ENCODE measurements at places on chromosomes 4 and X.

GRCh38 chr4:152039023-152039481, 278.2 kb upstream of the GATB start:
- DNase-seq = no peak

DNA sequence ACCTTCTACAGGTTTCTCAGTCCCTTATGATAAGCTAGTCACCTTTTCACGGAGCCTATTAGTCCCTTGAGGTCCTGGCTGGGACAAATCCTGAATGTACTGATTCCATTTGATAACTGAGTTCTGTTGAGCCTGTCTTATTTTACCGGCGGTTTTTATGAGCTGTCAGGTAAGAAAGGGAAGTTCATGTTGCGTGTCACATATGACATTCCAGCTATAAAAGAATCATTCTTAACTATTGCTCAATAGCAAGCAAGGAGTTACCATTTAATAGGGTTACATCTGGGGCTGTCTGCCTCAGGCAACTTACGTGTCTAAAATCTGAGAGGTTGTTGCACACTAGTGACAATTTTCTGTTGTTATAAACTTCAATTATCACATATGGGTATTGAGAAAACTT, 394.6 kb downstream of the TECRL start:
- no peak for DNase-seq

GRCh38 chr4:76688619-76689144, 209.3 kb downstream of the SOWAHB start:
- DNase-seq = no peak

- no peak for DNase-seq
Measured at GRCh38 chr4:74412225-74412624, 32.7 kb upstream of the AREG start.

GRCh38 chr4:627347-628125, 2.2 kb downstream of the PDE6B start:
- DNase-seq = no peak

DNA sequence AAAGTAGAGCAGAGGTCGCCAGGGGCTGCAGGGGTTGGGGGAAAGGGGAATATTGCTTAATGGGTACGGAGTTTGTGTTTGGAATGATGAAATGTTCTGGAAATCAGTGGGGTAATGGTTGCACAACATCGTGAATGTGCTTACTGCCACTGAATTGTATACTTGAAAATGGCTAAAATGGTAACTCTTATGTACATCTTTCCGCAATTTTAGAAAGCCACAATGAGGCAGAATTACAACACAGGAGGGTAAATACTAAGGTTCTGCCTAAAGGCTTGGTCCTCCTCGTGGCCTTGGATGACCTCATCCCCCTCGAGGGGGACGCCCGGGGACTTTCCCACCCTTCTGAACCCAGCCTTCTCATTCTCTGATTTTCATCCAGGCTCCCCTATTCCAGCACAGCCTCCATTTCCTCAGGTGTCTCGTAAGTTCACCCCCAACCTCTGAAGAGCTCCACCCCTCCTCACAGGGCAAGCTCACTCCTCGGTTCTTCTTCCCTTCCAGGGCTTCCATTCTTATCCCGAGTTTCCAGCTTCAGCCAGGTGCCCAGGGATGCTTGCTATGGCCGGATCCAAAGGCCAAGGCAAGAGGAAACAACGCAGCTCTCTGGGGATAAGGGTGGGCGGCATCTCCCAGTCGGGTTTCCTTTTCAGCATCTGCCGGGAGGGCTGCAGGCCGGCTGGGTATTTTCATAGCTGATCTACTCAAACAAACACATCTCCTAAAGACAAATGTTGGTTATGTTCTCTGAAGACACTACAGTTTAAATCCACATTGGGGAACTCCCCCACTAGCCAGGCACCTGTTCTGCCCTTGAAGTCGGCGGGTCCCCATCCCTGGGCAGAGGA, 71.3 kb upstream of the ACSL1 start:
- DNase-seq = no peak

- DNase-seq = no peak
Measured at GRCh38 chr4:140719686-140720085, 36.5 kb downstream of the TBC1D9 start.

DNA sequence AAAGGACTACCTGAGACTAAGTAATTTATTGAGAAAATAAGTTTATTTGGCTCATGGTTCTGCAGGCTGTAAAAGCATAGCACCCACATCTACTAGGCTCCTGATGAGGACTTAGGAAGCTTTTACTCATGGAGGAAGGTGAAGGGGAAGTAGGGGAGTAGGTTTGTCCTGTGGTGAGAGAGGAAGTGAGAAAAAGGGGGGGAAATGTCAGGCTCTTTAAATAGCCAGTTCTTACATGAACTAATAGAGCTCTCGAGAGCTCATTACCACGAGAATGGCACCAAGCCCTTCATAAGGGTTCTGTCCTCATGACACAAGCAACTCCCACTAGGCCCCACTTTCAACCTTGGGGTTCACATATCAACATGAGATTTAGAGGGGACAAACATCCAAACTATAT, 125.5 kb upstream of the NRK start:
- DNase-seq = no peak

DNA sequence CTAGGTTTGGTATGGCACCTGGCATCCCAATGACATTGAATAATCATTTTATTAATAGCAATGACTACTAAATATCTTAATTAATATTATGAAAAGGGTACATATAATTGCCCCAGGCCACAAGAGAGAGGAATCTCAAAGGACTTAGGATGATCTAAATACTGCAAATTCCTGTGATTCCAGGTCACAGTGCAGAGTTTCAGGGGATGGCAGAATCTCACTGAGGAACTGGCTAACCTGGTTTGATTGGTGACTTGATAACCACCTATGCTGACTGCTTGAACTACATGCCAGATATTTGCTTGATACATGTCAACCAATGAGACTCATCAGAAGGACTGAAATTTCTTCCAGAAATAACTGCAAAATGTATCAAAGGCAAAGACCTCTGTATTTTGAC, 37.2 kb downstream of the BTC start:
- no peak for DNase-seq

- DNase-seq = no peak
Measured at GRCh38 chrX:123854329-123854728, 5.5 kb upstream of the XIAP start.

DNA sequence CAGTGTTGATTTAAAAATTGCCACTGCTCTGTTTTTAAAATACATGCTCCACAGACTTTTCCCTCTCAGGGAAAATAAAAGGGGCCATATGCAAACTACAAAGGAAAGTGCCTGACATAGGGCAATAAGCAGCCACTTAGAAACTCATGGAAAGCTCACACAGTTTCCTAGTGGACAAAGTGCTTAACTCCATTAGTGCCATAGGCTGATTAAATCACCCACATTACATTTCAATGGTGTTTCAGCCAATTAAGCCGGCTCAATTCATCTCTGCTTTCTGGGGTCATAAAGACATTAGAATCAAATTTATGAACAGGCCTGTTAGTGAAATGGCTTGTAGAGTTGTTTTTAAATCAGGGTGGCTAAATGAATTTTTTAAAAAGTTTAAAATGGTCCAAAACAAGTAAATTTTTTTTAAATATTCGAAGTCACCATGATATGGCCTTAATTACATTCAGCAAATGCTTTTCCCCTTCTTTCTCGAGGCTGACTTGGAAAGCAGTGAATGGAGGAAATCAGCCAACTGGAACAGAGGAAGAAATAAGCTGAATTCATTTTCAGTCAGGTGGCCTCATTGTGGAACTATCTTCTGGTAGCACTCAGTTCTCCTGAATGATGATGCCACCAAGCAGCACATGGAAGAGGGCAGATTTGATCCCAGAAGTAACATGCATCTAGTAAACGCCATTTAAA, 2305.1 kb upstream of the AGA start:
- no peak for DNase-seq

All from stimulated activated CD8-positive, alpha-beta memory T cell treated with anti-CD3 and anti-CD28 coated beads, Interleukin-12 subunit alpha, Interleukin-12 subunit beta, amount 100 ng/mL, for 4 hours (primary cell).